ENCODE measurements at places on chromosomes 6 and 20. TPM values are rescaled to one million over a fixed set of nuclear protein-coding genes. Genes with fewer than 3 reads are reported as not detected.

- no peak for DNase-seq
Measured at GRCh38 chr6:133503336-133503729, 262.2 kb downstream of the EYA4 start.

CCND3 gene
- 555 TPM for polyA plus RNA-seq

MED20 gene
- polyA plus RNA-seq = 6.3 TPM

LRFN2 gene
- not detected for polyA plus RNA-seq

Measured in CD4-positive, alpha-beta memory T cell (primary cell).